ENCODE measurements at places on chromosomes 16 and 17.

- H3K4me1 ChIP-seq, result no peaks in the 10 kb centered on the region
- DNase-seq, result no peak
- no peaks in the 10 kb centered on the region for H3K27me3 ChIP-seq
- H3K4me3 ChIP-seq, result no peak overlapping the region
- no peaks in the 10 kb centered on the region for H3K36me3 ChIP-seq
- no peak overlapping the region for H3K27ac ChIP-seq
These were observed 223.1 kb downstream of the ZNF423 start for GRCh38 chr16:49632795-49633184.

DNA sequence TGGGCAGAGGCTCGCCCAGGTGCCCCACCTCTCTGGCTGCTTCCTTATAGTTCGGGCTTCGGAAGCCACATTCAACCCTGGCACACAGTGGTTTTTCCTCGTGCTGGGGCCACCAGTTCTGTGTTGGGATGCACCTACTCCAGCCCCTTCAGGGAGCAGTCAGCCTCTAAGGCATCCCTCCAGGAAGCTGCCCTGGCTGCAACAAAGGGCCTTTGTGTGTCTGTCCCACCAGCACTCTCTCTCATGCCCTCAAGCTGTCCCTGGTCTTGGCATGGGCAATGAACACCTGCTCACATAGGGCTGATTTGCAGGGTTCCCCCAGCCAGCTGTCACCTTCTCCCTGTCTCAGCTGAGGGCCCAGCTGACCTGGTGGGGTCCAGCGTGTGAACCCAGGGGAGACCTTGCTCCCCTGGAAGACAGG is 754 bp upstream of the NOXO1 start:
- no peaks in the 10 kb centered on the region for H3K36me3 ChIP-seq
- DNase-seq, result no peak
- H3K27me3 ChIP-seq, result peaks cover 30% of the 10 kb centered on the region

DNA sequence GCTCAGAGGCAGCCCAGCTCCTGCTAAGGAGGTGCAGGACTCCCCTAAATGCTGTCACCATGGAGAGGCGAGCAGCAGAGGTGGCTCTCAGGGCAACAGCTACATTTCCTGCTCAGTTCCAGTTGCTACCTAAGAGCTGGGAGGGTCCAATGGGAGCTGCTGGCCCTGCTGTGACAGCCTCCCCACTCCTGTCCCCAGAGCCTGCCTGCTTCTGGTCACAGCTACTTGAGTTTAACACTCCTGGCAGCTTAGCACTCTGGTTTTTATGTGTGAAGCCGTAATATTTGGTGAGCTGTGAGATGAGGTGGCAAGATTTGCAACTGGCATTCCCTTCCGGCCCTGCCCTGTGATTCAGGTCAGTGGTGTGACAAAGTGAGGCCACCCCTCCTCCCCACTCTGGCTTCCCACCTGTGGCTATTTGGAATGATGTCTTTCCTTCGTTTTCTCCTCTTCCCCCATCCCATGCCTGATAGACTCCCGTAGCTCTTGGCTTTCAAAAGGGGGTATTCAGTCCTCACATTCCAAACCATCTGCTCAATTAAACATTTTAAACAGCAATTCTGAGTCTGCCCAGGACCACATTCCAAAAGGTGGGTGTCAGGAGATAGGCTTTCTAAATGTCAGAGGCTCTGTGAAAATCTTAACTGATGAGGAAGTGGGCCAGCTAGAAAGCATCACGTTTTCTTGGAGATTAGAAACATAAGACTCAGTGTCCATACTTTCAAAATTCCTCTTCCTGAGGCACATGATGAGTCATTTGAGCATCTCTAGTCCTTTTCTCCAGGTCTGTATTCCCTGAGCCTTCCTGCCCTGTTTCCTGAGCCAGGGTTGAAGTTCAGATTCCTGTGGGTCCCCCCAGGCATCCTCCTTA is 42.6 kb upstream of the SKAP1 start:
- H3K36me3 ChIP-seq, result no peaks in the 10 kb centered on the region
- no peak overlapping the region for H3K27ac ChIP-seq
- H3K4me3 ChIP-seq, result no peak overlapping the region
- H3K27me3 ChIP-seq, result peaks cover 10% of the 10 kb centered on the region
- DNase-seq, result no peak
- H3K4me1 ChIP-seq, result peaks cover 2% of the 10 kb centered on the region

- H3K36me3 ChIP-seq, result peaks cover 6% of the 10 kb centered on the region
- no peak overlapping the region for H3K4me3 ChIP-seq
- no peak for DNase-seq
- H3K27me3 ChIP-seq, result no peaks in the 10 kb centered on the region
- no peak overlapping the region for H3K27ac ChIP-seq
- H3K4me1 ChIP-seq, result peaks cover 29% of the 10 kb centered on the region
These were observed 8.7 kb downstream of the GSE1 start for GRCh38 chr16:85621698-85622428.

DNA sequence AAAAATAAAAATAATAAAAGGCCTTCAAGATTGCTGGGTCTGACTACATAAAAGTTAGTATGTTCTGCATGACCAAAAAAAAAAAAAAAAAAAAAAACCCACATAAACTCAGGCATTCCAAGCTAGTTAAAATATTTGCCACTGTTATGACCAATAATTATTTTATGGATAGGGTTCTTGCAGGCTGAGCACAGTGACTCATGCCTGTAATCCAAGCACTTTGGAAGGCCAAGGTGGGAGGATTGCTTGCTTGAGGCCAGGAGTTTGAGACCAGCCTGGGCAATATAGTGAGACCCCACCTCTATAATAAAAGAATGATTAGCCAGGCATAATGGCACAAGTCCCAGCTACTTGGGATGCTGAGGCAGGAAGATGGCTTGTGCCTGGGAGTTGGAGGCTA is 8.1 kb downstream of the SCNN1B start:
- DNase-seq, result no peak
- H3K36me3 ChIP-seq, result no peaks in the 10 kb centered on the region
- H3K27me3 ChIP-seq, result peaks cover 2% of the 10 kb centered on the region
- H3K27ac ChIP-seq, result no peak overlapping the region
- no peaks in the 10 kb centered on the region for H3K4me1 ChIP-seq
- H3K4me3 ChIP-seq, result no peak overlapping the region

DNA sequence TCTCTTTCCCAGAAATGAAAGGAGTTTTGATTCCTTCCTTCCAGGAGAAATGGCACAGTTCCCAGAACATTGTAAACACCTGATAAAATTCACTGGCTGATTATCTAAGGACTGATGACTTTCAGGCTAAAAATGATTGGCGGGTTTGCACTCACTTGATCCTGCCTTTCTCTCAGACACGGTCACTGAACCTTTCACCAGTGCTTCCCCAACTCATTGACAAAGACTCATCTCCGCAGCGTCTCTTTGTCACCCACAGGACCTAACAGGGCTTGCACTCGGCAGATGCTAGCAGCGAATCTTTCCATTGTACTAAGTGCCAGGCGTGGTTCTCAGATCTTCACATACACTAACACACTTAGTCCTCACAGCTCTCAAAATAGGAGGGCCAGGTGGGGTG is 7.3 kb upstream of the DHRS7C start:
- no peaks in the 10 kb centered on the region for H3K4me1 ChIP-seq
- H3K27me3 ChIP-seq, result no peaks in the 10 kb centered on the region
- DNase-seq, result no peak
- no peak overlapping the region for H3K27ac ChIP-seq

DNA sequence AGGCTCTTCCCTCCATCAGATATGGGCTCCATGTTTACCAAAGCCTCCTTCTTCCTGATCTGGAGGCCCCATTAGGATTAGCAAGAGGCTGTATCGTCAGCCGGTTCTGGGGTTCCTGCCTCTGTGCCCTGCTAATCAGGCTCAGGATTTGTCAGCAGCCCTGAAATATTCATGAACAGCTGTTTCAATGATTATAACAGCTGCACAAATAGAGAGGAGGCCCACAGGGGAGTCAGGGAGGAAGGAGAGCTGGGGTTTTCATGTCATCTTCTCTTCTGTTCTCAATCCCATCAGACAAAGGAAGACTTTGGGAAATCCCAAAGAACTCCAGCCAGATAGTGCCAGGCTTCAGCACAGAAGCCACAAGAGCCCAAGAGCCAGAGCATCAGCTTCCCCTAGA is 72.3 kb upstream of the MMP2 start:
- H3K4me1 ChIP-seq, result no peaks in the 10 kb centered on the region
- no peaks in the 10 kb centered on the region for H3K36me3 ChIP-seq
- DNase-seq, result no peak
- no peak overlapping the region for H3K27ac ChIP-seq
- H3K4me3 ChIP-seq, result no peak overlapping the region

- no peaks in the 10 kb centered on the region for H3K27me3 ChIP-seq
- H3K36me3 ChIP-seq, result peaks cover 45% of the 10 kb centered on the region
- DNase-seq, result peak; percentile 67
- peak within 1 kb of the TSS; percentile 97 for H3K4me3 ChIP-seq
These were observed at the start of gene XAF1 for GRCh38 chr17:6755731-6756184. Gene XAF1, plus strand, starts transcription at chr17:6756046. Its CDS starts 33 bp downstream, at chr17:6756079.

DNA sequence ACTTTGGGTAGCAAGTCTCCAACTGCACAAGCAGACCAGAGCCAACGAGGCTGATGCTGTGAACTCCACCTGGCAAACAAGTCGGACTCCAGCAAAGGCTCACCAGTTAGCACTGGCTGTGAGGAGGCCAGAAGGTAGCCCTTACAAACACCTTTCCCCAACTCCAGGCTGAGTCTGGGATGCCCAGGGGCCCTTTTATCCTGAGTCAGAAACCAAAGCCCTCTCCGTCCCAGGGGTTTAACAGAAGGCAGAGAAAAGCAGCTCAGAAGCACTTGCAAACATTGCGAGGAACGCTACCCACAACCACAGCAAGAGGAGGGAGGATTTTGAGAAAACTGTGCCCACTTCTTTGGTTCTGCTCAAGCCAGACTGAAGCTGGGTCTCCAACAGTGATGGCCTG is 25.0 kb downstream of the CUEDC1 start:
- H3K4me3 ChIP-seq, result no peak overlapping the region
- no peaks in the 10 kb centered on the region for H3K36me3 ChIP-seq
- DNase-seq, result no peak
- no peak overlapping the region for H3K27ac ChIP-seq
- H3K27me3 ChIP-seq, result peaks cover 32% of the 10 kb centered on the region
- no peaks in the 10 kb centered on the region for H3K4me1 ChIP-seq

DNA sequence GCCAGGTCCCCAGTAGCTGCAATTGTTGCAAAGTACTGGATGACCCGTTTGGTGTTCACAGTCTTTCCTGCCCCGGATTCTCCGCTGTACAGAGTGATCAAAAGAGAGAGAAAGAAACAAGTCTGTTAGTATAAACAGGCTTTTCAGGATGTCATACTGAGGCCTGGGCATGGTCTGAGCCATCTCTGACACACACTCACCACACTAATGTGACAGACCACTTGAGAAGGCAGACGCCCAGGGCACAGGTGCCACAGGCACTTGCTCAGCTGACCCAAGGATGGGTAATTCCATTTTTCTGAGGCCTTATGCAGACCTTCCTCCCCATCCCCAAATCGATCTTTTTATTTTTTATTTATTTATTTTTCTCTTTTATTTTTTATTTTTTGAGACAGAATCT is 7.5 kb downstream of the MYH3 start:
- peaks cover 7% of the 10 kb centered on the region for H3K4me1 ChIP-seq
- H3K27me3 ChIP-seq, result peaks cover 1% of the 10 kb centered on the region
- no peak for DNase-seq

GRCh38 chr16:27204312-27204915 is 1.1 kb downstream of the KDM8 start:
- H3K36me3 ChIP-seq, result peaks cover 1% of the 10 kb centered on the region
- peaks cover 29% of the 10 kb centered on the region for H3K4me1 ChIP-seq
- H3K27ac ChIP-seq, result peak overlapping the region; percentile 100
- no peak for DNase-seq
- no peaks in the 10 kb centered on the region for H3K27me3 ChIP-seq
- peak overlapping the region; percentile 90 for H3K4me3 ChIP-seq

- no peak overlapping the region for H3K4me3 ChIP-seq
- DNase-seq, result no peak
- H3K27me3 ChIP-seq, result no peaks in the 10 kb centered on the region
- no peak overlapping the region for H3K27ac ChIP-seq
- H3K36me3 ChIP-seq, result no peaks in the 10 kb centered on the region
These were observed 22.2 kb upstream of the CLEC18A start for GRCh38 chr16:69928856-69929400.

DNA sequence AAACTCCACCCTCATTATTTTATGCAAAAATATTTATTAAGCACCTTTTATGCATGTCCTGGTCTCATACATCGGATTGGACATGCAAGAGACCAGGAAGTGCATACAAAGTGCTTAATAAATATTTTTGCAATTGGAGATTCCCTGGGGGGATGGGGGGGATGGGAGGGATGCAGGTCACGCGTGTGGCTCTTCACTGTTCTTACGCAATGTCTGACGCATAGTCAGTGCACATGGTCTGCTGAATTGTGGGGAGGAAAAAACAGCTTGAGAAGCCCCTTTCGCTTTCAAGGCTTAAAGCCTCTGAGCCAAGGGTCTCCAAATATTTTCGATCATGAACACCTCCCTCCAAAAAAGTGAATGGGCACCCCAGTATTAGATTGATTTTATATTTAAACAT is 96.7 kb upstream of the XYLT1 start:
- no peaks in the 10 kb centered on the region for H3K4me1 ChIP-seq
- H3K27ac ChIP-seq, result no peak overlapping the region
- H3K36me3 ChIP-seq, result no peaks in the 10 kb centered on the region
- H3K27me3 ChIP-seq, result peaks cover 6% of the 10 kb centered on the region
- H3K4me3 ChIP-seq, result no peak overlapping the region

Measured in activated naive CD8-positive, alpha-beta T cell treated with anti-CD3 and anti-CD28 coated beads, Interleukin-2, amount 10 ng/mL, durations not matched to agents 7 days and 5 days (primary cell).